ENCODE measurements at places on chromosomes 3 and 15.
A peak's percentile ranks its signal among the peaks of the same experiment; 100 is the strongest.

GRCh38 chr15:69615736-69616135 is 163.1 kb downstream of the RPLP1 start:
- no peak for DNase-seq

- DNase-seq: no peak
These were observed 14.5 kb downstream of the SETD2 start for GRCh38 chr3:47149339-47149933.

DNA sequence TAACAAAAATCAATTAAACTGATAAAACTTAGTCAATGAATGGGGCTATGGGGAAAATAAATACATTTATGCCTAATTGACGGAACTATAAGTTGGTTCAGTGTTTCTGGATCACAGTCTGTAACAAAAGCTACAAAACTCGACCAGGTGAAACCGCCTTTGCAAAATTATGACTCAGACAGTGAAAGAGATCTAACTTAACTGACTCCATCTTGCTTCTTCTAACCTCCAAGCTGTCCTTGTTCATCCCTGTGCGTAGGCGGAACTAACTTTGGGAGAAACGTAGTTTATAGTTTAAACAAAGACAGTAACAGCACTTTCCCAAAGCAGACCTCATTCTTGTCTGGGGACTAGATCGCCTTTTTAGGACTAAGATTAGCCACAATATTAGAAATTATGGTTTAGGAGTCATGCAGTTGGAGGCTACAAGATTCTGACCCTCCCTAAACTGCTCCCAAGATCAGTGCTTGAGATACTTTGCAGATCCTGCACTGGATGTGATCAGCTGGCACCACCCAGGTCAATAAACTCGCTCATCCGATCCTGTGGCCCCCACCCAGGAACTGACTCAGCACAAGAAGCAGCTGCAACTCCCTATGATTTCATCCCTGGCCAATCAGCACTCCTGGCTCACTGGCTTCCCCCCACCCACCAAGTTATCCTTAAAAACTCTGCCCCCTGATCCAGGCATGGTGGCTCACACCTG is 7.2 kb upstream of the MFGE8 start:
- peak; percentile 56 for DNase-seq

- peak; percentile 18 for DNase-seq
These were observed 347.8 kb downstream of the EPHA3 start for GRCh38 chr3:89455240-89455639.

- DNase-seq: peak; percentile 39
These were observed 32.6 kb downstream of the PDCD6IP start for GRCh38 chr3:33831053-33831452.

- DNase-seq: no peak
These were observed 28.8 kb upstream of the SKOR1 start for GRCh38 chr15:67796196-67797127.

DNA sequence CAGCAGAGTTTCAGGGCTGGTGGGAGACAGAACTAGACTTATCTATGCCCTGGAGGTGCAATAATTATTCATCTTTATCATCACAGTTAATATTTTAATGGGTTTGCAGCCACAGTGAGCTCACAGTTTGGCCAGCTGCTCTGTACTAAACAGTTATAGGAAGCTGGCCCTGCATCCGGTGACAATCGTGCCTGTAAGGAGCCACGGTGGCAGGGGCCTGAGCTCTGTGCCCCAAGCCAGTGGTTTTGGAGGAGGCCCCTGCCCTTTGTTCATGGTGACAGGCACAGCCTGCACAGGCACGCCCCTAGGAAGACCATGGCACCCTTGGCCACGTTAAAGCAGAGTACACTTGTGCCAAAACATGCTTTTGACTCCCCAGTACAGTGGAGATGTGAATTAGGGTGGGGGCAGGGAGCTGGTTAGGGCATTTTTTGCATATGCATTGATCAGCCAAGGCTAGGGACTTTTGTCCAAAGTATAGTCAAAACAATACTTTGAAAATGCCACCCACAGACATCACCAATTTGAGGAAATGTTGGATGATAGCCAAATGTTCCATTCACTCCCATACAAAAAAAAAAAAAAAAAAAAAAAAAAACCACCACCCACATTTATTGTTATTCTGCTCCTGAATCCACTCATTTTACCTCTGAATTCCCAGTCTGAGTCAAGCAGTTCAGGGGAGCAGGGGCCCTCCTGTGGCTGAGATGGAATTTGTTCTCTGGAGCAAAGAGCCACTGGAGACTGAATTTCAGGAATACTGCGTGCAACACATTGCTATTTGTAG is 3.4 kb upstream of the RFTN1 start:
- DNase-seq: peak; percentile 75
